ENCODE measurements at places on chromosomes 2 and 18.

DNA sequence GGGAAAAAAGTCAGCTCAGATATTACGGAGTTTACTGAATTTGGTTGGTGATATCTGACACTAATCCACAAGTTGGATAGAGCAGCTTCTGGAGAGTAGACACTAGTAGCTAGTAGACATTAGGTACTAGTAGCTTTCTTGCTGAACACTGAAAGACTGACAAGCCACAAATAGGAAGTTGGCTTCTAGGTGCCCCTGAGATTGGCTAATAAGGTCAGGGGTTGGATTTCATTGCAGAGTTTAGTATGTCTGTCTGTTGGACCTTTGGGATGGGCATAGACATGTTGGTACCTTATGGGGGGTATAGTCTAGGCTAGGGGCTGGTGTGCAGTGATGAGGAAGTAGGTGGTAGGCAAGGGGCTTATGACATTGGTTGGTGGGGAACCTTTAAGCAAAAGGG is 164.9 kb upstream of the LRRTM1 start:
- DNase-seq = no peak

- DNase-seq = no peak
These were observed 103.7 kb downstream of the CTAGE1 start for GRCh38 chr18:22314001-22314400.

- no peak for DNase-seq
These were observed 19.5 kb downstream of the LCT start for GRCh38 chr2:135817466-135817865.

DNA sequence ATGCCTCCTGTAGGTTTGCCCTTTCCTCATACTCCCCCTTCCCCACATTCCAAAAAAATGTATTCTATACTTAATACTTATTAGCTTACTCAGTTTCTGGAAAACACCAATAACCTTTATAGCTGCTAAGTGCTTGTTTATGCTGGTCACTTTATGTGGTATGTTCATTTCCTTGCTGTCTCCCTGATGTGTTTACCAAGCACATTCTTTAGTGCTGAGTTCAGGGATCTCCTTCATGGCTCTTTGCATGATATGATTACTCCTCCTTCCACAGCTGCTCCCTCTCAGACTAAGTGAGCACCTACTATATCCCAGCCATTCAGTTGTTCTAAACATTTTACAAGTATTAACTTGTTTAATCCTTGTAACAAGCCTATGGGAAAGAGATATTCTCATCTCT is 698.3 kb upstream of the FANCL start:
- no peak for DNase-seq

GRCh38 chr2:104855221-104856085 is 1.5 kb downstream of the POU3F3 start:
- DNase-seq = no peak

DNA sequence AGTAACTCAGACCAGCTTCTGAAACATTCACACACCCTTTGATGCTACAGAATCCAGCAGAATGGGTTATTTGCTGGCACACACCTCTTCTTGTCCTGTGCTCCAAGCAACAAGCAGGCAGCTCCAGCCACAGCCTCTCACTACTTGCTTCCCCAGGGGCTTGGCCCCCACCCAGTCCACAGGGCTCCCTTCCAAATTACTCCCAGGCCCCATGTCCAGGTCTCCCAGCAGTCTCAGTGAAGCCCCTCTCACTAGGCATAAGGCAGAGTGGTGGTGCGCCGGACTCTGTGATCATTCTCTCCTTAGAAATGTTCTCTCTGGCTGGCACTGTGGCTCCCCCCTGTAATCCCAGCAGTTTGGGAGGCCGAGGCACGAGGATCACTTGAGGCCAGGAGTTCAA is 25.9 kb downstream of the ITM2C start:
- no peak for DNase-seq

- no peak for DNase-seq
These were observed 98.8 kb downstream of the KLF7 start for GRCh38 chr2:207066791-207067460.

DNA sequence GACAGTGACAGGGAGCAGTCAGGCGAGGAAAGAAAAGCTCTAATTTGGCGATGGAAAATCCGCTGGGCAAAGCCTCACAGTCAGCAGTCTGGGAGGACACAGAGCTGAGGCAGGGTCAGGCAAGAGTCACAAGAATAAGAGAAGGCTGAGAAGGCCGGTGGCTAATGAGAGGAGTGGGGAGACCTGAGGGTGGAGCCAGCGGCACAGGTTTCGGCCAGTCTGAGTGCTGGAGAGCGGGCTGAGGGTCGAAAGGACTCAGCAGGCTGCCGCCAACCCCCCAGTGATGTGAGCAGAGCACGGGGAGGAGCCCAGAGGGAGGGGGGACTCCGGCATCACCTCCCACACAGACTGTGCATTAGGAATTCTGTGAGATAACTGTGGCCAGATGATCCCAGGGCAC is 500.6 kb upstream of the MYT1L start:
- DNase-seq = no peak

- DNase-seq = no peak
These were observed 64.3 kb upstream of the ACSL3 start for GRCh38 chr2:222796413-222797103.

- no peak for DNase-seq
These were observed 61.3 kb upstream of the TXNDC2 start for GRCh38 chr18:9824474-9824832.

DNA sequence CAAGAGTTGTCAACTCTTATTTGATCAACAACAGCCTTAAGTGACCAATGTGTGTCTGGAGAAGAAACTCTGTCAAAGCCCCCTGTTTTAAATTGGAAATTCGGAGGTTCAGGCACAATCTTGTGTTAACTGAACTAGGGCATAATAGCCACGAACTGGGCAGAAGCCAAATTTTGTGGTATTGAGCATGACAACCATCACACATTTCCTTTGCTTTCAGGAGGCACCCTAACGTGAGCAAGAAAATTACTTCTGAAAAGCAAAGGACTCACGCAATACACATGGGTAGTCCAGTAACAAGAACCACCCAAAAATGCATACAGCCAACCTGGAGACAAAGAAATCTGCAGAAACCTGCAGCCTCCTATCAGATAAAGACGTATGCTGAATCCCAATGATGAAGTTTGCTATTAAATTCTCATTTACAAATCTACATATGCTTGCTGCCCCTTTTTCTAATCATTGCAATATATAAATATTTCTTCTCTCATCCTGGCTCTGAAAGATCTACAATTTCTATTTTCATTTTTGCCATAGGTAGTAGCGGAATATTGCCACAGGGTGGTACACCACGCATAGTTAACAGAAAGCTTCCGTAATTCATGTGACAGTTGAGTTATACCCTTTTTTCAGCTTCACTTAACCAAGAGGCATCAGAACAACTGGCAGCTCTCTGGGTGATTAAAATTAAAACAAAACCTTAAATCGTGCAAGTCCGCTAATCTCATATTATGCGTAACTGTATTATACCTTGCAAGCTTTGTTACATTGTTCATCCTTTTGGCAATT is 495.8 kb downstream of the NRXN1 start:
- no peak for DNase-seq

DNA sequence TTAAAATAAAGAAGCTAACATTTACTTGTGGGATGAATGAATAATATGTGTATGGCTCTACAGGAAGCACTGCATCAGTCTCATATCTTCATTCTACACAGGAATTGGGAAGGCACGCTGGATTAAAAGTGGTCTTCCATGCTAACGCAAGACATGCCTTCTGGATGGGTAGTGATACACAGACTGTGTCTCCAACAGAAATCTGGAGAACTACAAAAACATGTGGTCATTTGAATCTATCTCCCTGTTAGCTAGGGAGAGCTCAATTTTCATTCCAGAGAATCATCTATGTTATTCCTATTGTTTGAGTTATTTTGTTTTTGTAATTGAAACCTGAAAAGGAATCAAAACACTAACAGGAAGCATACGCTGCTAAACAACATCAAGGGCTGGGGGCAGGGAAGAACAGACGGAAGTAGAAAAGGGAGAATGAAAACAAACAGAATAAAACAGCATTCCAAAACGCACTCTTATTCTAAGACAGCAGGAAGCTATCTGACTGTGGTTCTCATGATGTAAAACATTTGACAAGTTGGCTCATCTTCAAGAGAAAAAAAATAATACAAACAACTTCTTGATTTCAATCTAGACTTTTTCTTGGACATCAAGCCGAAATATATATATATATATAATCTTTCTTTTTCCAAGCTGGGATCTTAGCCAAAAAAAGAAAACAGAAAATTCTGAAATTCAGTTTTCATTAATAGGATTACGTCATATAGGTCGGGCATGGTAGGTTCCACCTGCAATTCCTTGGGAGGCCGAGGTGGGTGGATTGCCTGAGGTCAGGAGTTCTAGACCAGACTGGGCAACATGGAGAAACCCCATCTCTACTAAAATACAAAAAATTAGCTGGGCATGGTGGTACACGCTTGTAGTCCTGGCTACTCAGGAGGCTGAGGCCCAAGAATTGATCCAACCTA is 31.5 kb upstream of the ASNSD1 start:
- DNase-seq = no peak

- DNase-seq = no peak
These were observed 60.8 kb downstream of the MBP start for GRCh38 chr18:77071711-77072292.

DNA sequence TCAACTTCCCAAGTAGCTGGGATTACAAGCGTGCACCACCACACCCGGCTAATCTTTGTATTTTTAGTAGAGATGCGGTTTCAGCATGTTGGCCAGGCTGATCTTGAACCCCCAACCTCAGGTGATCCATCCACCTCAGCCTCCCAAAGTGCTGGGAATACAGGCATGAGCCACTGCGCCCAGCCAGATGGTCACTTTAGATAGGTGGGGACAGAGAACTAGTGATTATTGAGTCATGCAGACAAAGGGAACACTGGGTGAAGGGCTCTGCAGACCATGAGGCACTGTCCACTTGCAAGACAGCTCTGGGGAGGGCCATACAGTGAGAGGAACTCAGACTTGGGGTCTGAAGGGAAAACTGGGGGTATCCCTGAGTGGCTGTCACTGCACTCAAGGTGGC is 58.4 kb upstream of the POMC start:
- DNase-seq = no peak

GRCh38 chr2:109427661-109428091 is 186.1 kb downstream of the SEPTIN10 start:
- no peak for DNase-seq

GRCh38 chr2:108417254-108417653 is 31.8 kb upstream of the GCC2 start:
- DNase-seq = no peak

DNA sequence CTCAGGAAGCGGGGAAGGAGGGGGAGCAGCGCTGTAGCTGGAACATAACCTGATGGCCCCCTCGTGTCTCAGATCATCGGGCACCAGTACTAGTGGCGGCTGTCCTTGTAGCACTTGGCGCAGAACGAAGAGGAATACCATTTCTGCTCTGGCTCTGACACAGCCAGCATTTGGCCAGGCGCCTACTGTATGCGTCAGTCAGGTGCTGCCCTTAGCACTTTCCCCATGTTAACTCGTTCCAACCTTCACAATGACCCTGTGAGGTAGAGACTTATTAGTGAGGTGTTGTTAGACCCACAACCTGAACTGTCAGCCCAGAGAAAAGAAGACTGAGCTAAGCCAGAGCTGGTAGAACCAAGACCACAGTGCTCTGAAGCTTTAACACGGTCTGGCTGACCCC is 47.7 kb upstream of the EML6 start:
- DNase-seq = no peak

GRCh38 chr2:226310146-226310545 is 489.5 kb downstream of the IRS1 start:
- no peak for DNase-seq

DNA sequence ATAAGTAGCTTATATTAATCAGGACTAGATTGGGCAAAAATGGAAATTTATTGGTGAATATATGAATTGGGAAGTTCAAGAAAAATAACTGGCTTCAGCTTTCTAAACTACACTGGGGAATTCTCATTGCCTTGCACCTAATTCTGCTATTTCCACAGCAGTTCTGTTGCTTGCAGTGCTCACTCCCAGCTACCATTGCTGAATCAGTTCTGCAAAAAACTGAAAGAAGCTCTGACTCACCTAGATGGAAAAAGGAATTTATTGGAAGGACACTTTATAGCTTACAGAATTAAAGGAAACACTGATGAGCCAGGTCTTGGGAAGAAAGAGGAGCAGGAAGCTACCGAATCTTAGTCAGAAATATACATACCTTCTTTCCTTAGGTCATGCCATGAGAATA is 60.3 kb upstream of the ACVR1 start:
- no peak for DNase-seq

DNA sequence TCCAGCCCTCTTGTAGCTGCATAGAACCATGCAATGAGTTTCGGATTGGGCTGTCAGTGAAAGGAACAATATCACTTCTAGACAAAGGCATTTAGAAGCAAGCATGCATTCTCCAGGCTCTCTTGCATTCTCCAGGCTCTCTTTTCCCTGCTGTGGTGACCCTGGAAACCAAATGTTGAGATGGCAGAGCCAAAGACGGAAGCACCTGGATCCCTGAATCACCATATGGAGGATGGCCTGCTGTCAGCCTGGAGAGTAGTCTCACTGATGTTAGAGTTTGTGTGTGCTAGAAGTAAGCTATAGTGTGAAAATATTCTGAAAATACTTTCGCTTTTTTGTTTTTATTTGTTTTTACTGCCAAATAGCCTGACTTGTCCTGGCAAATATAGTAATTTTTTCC is 203.9 kb downstream of the C1D start:
- no peak for DNase-seq

- no peak for DNase-seq
These were observed 332.0 kb downstream of the PIK3C3 start for GRCh38 chr18:42287047-42287446.

DNA sequence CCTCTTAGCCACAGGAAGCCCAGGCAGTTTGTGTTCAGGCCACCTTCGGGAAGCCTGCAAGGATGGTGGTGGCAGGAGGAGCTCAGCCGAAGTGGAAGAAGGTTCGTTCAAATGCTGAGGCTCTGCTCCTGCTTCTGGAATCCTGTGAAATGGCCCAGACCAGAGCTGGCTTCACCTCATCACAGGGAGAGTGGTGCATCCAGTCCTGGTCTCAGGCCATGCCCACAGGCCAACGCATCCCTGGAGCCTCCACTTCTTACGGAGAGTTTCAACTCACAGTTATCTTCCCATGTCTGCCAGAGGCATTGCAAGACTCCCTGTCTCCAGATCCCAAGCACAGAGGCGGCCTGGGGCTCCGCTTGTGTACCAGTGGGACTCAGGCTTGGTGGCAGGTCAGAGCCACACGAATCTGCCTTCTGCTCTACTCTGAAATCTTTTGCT is 82.3 kb downstream of the NDUFA10 start:
- DNase-seq = no peak
